Activated T-cell treated with anti-CD3 and anti-CD28 coated beads for 4 hours (primary cell): ENCODE measurements at places on chromosomes 1 and 21.

DNA sequence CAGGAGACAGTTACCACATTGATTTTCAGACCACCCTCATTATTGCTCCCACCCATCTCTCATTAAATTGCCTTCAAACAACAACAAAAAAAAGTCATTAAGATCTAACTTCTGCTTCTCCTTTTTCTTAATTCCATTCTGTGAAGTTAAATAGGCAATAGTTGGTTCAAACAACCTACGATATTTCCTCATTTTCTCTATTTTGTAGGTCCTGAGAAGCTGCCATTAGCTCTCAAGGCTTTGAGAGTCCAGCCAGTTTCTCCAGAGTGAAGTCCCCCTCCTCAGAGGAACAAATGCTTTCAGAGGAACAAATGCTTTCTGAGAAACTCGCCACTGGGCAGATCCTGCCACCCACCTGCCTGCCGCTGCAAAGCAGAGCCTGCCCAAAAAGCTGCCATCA is 125.6 kb downstream of the ETS2 start:
- DNase-seq = no peak

DNA sequence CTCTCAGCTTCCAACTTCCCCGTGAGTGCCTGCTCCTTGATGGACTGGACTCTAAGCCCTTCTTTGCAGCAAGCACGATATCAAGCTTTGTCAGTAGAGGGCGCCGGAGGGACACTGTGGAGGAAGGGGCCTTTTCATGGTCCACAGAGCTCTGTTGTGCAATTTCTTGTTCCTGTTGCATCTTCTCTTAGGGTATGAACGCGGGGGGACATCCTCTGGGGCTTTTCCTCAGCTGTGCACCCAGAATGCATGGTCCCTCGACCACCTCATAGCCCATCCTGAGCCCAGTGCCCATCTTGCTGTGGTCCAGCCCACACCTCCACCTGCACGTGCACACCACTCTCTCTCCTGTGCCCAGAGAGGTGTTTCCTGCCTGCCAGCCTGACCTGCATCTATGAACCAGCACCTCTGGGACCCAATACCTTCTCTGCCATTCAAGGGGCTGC is 556.8 kb downstream of the PTPRU start:
- peak; percentile 12 for DNase-seq

- DNase-seq = no peak
These were observed 34.0 kb downstream of the FLVCR1 start for GRCh38 chr1:212892108-212892507.

GRCh38 chr1:109253803-109254620 is 4.7 kb downstream of the CELSR2 start:
- no peak for DNase-seq

DNA sequence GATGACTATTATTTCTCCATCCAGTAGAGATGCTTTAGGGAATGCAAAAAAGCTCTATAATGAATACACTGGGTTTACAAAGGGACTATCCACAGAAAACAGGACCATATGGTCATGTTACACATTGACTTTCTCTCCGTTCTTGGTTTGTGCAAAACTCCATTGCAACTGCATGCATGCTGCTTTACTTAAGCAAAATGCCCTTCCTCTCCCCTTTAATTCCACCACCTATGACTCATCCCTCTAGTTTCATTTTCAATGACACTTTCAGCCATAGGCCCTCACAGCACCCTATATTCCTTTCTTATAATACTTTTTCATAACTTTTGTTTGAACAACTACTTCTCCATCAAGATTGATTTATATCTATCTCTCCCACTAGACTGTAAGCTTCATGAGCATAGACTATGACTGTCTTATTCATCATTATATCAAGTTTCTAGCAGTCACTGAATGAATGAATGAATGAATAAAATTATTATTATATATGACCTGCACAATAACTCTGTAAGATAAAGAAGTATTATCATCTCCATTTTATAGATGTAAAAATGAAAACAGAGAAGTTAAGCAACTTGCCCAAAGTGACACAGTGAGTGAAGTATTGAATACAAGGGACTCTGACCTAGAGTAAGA is 248.9 kb downstream of the PLPP3 start:
- DNase-seq = no peak

GRCh38 chr1:31238612-31238985 is 1.1 kb downstream of the NKAIN1 start:
- no peak for DNase-seq

DNA sequence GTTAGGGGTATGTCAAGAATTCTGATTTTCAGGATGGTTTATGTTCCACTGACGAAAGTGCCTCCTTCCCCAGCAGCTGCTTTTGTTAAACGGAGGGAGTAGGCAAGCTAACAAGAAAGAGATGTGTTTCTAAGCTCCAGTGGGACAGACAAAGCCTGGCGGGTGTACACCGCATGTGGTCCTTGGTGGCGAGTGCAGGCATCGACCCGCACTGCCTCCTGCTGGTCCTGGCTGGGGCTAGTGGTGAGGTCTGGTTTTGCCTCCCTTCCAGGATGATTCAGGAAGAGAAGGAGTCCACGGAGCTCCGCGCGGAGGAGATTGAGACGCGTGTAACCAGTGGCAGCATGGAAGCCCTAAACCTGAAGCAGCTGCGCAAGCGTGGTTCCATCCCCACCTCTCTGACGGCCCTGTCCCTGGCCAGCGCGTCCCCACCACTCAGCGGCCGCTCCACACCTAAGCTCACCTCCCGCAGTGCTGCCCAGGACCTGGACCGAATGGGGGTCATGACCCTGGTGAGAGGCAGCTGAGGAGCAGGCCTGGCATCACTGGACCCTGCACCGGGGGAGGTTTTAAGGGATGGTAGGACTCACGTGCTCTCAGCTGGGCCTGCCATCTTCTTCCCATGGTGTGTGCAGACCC is 29.0 kb downstream of the PPFIA4 start:
- no peak for DNase-seq

DNA sequence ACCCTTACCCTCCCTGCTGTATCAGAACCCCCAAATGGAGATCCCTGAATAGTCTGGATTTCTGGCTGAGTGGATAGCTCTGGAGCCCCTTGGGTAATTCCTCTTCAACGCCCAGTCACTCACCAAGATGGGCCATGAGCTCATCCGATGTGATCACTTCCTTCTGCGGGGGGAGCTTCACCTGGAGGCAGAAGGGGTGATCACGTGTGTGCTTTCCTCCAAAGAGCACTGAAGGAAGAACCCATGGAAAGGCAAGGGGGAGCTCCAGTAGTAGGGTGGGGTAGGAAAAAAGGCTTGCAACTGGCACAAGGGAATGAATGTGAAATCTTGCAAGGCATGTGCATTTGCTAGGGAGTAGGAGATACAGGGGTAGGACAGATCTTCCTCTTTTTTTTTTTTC is 5.1 kb downstream of the MINDY1 start:
- DNase-seq = no peak

DNA sequence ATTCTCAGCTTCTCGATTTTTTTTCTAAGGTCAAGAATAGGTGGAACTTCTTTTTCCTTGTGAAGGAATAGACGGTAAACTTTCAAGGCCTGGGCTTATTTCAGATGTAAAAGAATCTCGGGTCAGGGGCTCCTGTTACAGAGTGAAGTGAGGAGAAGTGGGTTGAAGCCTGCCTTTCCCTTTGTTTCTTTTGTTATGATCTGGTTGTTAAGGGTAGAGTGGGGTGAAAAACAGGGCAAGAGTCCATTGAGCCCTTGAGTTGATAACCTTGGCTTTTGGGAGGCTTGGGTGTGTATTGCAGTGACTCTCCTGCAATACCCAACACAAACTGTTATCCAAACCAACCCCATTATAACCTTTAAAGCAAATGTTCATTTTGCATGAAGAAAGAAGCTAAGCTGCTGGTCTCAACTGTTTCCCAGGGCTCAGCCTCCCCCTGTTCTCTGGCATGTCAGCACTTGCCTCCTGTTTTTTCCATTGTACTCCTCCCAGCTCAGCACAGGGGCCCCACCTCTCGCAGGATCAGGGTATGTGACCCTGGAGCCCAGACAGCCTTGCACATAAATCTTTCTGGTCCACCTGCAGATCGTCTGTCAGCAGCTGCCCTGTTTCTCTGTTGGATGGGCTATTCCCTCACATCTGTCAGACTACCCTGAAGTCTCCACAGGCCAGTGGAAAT is 102.4 kb downstream of the CACHD1 start:
- DNase-seq = no peak

- no peak for DNase-seq
These were observed 35.5 kb upstream of the MAP1LC3C start for GRCh38 chr1:242034392-242034791.

- no peak for DNase-seq
These were observed 75.7 kb downstream of the UCHL5 start for GRCh38 chr1:192983349-192983980.

DNA sequence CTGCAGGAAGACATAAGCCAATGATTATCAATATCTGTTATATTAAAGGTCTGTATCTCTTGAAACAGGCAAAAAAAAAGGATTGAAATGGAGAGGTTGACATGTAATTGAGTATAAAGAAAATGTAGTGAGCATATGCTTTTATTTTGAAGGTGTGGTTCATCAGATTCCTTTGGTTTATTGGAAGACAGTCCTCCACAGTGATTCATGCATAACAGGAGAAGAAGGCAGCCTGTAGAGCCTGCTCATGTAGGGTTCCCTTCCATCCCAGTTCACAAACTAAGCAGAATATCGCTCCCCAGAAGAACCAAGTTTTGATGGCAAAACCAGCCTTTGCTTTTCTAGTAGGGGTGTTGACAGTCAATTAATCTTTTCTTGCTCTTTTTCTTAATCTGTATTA is 1016.8 kb upstream of the ADGRL4 start:
- no peak for DNase-seq

DNA sequence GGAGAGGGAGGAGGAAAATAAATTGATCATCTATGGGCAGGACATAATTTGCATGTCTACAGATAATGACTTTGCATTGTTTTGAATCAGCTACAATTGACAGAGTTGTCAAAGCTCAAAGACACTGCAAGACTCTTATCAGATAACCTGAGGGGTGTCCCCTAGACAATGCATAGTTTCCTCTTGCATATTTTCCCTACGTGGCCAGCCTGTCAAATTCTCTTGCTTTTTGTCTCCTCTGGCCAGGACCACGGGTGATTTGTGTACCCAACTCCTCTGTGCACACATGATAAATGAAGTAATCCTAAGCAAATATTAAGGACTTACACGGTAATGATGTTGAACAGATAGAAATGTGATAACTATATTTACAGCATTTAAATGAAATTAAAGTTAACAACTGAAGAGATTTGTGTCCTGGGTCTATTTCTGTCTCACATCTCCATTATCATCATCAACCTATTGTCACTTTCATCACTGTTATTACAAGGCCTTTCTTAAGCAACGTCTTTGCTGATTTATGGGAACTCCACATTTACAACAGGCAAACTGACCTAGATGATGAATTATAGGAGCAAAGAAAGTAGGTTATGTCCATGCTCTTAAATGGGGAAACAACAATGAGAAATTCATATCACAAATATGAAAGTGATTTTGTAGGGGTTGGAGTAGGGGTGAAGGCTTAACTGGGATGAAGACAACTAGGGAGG is 18.8 kb downstream of the BATF3 start:
- no peak for DNase-seq

- DNase-seq = no peak
These were observed 14.8 kb upstream of the ANGPTL7 start for GRCh38 chr1:11174261-11174942.

- DNase-seq = no peak
These were observed 665.7 kb downstream of the MRPL39 start for GRCh38 chr21:24941316-24942185.

DNA sequence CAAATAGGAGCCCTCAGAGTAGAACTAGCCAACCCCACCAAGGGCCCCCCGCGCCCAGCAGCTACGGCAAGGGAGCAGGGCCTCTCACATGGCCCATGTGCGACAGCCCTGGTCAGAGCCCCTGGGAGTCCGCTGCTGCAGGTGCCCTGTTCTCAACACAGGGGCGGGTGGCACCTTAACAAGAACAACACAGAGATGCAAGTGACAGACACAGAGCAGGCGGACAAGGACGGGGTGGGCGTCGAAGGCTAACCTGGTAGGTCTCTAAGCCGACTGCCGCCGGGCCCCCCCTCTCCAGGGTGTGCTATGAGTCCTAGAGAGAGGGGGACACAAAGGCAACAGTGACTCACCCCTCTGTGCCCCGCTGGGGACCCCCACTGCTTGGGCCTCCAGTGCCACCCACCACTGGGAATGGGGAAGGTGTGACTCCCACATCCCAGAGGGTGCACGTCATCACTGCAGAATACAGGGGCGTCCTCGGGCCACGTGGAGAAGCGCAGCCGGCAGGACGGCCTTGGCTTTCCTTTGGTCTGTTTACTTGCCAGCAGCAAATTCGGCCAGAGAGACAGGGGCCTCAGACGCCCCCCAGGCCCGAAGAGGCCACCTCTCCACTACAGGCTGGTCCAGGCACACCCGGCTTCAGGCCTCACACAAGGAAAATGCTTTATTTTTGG is 44.8 kb downstream of the PRDM15 start:
- DNase-seq = no peak

DNA sequence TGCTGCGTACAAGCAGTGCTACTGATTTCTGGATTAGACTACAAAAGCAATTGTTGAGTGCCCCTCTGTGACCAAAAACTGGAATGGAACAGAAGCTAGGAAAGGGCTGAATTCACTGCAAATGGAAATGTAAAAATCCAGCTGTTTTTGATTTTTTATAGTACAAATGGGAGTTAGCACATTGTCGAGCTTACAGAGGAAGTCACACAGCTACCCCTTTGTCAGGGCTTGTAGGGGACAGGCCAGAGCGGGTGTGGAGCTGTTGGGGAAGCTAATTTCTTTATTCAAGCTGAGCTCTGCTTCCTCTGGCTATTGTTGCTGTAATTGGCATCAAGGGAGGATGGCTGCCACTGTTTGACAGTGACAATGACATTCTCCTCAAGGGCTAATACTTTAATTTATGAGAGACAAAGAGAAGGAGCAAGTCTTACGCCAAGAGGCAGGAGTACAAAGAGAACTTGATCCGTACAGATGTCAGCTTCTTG is 96.1 kb downstream of the SLC35F3 start:
- DNase-seq = no peak

- DNase-seq = no peak
These were observed 203.2 kb upstream of the USP24 start for GRCh38 chr1:55418208-55419000.

DNA sequence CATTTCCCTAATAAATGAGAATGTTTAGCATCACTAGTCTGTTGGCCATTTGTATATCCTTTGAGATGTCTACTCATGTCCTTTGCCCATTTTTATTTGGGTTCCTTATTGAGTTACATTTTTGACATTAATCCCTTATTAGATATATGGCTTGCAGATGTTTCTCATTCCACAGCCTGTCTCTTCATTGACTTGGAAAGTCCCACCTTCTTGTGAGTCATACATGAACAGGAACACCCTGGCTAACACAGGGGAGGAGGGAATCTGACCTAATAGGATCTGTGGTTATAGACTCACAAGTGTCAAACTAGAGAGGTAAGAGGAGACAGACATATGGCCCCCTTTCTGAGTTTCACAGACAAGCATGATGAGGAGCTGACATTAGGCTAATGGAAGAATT is 11.5 kb downstream of the ZP4 start:
- no peak for DNase-seq

GRCh38 chr1:44642255-44642654 is 32.0 kb downstream of the TMEM53 start:
- no peak for DNase-seq

DNA sequence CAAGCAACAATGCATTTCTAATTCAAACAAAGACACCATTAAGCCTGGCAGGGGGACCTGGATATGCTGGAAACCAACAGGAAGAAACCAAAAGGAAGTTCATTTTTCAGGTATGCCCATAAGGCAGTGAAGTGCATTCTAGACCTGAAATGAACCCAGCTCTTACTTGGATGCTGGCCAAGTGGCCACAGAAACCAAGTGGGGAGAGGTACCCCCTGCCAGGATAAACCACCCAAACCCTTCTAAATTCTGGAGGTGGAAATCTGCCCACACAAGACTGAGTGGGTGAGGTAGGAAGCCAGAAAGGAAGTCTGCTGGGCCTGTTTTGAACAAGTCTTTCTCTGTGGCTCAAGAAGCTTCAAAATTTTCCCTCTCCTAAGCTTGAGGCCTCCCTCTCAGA is 2.6 kb downstream of the CD5L start:
- no peak for DNase-seq
